ENCODE measurements at places on chromosomes 2 and 18.

DNA sequence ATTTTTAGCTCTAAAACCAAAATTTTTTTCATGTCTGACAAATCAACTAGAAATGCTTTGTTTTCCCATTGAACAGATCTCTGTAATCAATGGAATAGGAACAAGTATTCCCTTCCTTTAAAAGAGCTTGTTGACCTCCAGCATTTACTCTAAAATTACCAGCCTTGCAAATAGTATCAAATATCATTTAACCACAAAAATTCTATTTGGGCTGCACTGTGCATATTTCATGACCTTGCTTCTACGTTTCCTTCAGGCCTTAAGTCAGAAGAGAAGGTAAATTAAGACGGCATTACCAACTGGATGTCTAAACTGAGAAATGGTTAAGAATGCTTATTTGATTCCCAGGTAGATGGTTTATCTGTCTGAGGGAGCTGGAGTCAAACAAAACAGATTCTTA lies 33.3 kb upstream of the NRXN1 start:
- DNase-seq, result no peak

DNA sequence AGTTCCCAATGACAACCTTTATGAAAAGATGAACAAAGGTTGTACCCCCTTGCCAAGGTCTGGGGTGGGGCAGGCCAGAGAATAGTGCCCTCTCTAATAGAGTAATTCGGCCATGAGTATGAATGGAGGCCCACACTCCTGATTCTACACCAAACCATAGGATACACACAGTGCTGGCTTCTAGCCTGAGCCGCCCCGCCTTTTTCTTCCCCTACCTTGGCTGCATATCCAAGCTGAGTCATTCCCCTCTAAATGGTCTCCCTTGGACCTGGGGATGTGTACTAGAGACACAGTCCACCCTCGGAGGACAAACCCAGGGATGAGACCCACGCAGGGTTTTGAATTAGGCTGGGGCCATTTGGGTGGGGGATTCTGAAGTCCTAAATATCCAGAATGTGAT lies 107.2 kb upstream of the CAPN13 start:
- DNase-seq, result no peak

GRCh38 chr18:53443336-53443735 lies 781.1 kb downstream of the MBD2 start:
- no peak for DNase-seq

DNA sequence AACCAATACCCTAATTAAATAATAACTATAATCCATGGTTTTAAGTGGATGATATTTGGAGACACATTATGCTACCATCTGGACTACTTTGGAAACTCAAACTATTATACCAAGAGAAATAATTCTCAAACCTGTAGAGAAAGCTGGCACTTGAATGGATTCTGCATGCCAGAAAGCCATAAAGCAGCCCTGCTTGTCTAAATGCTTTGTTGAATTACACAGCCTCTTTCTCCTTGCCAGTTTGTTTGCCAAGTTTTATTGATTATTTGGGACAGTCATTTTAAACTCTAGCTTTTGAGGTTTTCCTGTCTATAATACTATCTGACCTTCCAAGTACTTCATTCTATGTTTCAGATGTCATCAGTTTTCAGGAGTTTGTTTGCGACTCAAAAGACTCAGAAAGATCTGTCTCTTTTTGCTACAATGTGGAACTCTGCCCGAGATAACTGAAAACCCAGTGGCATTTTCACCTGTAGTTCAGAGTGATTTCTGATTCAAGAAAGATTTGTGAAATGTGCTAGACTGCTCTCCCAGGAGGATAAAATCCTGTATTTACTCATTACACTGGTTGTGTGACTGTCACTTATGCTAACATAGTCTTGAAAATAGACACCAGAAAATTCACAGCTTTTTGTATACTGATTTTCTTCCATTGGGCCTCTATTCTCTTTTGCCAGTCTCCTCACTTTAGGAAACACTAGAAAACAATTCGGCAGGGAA lies 29.2 kb upstream of the MBOAT2 start:
- DNase-seq, result no peak

DNA sequence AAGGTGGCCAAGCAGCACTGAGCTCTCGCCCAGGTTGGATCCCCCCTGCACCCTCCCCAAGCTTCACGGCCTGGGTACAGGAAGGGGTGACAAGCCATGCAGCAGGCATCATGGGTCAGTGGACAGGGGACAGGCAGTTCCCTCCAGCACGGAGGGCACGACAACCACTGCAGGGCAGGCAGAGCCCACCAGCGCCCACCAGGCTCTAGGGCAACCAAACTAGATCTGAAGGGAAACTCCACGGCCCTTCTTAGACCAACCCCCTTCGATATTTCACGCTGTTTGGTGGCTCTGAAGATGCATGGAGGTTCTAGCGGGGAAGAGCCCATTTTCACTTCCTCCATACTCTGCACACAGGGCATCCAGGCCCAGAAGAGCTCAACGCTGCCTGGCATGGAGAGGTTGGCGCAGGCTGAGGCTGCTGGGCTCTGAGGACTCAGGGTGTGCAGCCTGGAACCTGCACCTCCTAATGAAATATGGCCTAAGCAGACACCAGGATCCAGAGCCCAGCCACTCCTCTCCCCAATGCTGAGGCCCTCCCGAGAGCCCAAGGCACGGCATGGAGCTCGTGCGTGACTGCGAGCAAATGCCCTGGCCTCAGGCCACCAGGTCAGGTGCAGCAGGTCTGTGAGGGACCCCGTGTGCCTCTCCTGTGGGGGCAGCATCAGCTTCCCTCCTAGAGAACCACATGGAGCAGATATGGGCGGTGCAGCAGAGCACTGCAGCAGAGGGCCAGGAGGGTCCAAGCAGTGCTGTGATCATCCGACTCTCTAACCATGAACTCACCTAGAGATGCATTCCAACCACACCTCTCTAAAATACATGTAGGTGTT lies 8.7 kb upstream of the MTERF4 start:
- no peak for DNase-seq

- peak; percentile 41 for DNase-seq
Measured at GRCh38 chr2:64859312-64860212, 129.6 kb upstream of the SLC1A4 start.

DNA sequence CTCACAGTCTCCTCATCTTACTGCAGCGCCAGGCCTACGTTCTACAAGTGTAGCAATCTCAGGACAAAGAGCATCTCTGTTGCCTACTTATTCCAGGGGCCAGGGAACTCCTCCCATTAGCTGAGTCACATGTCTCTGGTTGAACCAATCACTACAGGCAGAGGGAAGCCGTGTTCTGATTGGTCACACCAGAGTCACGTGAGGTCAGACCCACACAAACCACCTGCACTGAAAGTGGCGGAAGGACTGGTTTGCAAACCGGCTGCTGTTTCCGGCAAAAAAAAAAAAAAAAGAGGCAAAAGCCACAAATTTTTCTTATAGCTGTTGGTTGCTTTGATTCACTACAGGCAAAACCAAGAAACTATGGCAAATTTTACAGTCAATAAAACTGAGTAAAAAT lies 21.9 kb upstream of the USP14 start:
- DNase-seq, result no peak

DNA sequence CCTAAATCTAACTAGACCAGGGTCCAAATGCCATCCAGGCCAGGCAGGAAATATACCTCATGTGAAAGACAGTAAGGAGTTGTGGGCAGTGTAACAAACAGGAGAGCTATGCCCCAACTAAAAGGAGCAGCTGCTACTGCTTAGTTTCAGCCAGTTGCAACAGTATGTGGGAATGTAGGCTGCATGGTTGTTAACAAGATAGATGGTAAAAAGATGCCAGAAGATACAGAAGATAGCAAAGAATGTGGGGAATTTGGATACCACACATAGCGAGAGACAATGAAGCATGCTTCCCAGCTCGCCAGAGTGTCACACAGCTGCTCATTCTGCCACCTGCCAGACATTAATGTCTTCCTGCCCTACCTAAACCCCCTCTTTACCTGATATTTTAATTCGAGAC lies 39.4 kb upstream of the CYBRD1 start:
- no peak for DNase-seq

DNA sequence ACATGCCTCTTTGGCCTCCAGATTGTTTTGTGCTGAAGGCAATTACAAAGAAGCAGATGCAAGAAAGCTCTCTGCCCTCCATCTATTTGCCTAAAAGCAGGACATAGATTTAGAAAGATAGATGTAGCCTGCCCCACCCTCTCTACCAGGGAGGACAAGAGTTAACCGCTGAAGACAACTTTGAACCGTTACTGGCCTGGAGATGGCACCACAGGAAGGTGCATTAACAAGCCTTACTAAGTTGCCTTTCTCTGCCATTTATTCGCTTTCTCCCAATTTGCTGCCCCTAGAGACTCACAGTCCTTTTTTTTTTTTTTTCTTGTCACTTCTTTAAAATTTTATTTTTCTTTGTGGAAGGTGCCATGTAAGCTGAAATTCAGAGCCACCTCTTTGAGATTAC lies 28.8 kb upstream of the RMDN2 start:
- DNase-seq, result no peak

DNA sequence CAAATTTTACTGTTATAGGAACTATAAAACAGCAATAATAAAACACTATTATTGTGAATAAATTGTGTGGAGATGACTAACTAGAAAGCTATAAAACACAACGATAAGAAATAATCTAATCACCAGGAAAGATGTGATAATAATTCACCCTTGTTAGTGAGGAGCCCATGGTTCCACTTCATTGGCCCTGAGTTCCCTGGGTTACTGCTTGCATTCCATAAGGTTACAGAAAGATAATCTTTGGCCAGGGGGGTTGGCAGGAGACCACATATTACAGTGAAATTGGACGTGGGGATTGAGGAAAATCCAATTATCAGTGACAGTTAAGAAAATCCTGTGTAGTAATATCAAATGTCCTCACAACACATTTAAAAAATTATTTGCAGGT lies 2.5 kb upstream of the CPO start:
- DNase-seq, result no peak

DNA sequence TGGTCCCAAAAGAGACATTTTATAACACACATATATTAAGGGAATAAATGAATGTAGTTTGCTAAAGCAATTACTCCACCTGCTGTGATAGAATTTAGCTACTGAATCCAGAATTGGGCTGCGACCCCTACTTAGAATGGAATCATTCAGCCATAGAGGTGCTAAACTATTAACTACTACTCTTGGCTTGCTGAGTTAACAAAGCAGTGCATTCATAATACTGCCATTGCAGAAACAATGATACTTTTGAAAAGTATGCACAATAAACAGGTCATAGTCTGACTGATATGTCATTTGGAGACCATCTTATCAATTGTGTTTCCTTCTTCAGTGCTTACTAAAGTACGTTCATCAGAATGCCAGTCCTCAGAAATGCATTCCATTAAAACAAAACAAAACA lies 273.6 kb downstream of the PIEZO2 start:
- no peak for DNase-seq

GRCh38 chr2:37587817-37588216 lies 83.6 kb downstream of the CDC42EP3 start:
- no peak for DNase-seq

GRCh38 chr2:43083710-43084698 lies 142.4 kb downstream of the ZFP36L2 start:
- no peak for DNase-seq

- no peak for DNase-seq
Measured at GRCh38 chr18:57787068-57787685, 15.9 kb downstream of the ATP8B1 start.

GRCh38 chr2:111201214-111201613 lies 80.5 kb downstream of the BCL2L11 start:
- DNase-seq, result no peak

GRCh38 chr2:120771111-120771780 lies 35.6 kb downstream of the GLI2 start:
- no peak for DNase-seq

DNA sequence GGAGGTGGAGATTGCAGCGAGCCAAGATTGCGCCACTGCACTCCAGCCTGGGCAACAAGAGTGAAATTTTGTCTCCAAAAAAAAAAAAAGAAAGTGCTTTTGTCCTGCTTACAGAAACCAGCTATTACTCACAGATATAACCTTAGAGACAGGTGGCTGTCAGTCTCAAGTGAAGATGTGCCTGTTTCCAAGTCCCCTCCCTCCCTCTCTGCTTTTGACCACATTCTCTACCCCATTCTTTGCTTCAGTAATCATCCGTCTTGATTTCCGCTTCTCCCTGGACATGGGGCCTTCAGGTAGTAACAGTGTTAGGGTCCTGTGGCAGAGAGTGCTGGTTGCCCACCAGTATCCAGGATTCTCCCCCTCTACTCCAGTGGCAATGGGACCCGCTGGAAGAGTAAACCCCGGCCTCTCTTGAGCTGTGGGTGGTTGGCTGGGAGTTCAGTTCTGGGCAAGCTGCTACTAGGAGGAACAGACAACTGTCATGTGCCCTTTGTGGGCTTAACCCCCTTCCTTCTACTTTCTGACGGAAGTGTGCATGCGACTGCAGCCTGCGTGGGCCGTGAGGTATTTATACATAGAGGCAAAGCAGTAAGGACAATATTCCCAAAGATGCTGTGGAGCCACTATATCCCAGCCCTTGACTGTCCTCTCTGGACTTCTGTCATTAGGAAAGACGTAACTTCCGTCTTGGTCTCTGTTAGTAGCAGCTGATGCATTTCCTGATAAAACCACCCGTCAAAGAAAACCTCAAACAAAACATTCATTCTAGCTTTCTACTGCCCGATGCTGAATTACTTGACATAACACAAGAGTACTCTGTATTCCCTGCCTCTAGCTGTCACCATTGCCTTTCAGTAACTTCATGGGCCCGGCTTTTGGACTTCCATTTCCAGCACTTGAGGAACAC lies 17.8 kb downstream of the PDCL3 start:
- DNase-seq, result no peak

DNA sequence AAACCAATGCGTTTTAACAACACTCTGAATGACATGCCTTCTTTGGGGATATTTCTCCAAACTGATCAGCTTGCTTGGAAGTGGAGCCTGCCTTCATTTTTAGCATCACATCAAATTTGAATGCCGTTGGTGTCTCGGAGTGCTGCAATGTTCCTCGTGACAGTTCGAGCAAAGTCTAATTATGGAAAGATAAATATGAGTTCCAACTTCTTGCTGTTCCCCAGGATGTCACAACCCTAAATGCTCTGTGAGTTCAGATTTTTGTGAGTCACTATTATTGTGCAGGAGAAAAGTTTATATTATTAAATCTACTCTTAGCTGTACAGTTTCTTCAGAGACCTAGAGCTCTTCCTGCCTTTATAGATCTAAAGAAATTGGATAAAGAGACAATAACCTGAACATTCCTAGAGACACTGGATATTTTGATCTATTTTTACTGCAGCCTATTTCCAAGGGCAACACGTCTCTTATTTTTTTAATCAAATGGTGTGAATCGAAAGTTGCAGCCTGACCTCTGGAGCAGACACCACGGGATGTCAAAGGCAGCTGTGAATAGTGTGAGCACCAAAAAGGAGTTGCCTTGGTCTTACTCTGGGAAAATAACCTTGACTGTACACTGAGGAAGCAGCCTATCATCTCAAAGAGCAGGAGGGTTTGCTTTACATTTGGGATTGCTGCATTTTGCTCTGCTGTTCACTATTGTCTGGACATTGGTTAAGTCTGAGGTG lies 330.1 kb downstream of the TDRD15 start:
- DNase-seq, result no peak

DNA sequence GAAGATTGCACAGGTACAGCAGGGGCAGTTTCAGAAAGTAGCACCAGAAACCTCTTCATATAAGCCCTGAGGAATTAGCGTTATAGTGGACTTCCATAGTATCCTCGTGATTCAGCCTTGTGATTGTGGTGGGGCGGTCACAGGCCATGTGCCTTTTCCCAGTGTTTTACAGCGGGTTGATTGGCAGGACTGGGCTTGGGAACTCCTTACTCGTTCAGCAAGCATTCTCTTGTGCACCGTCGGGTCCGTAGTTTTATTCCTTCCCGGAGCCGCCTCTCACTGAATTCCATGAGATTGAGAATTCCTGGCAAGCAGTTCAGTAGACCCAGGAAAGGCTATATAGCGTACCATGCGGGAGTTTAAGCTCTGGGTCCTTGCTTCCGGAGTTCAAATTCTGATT lies 5.2 kb downstream of the COPS8 start:
- DNase-seq, result no peak

GRCh38 chr2:128324008-128324896 lies 5.6 kb upstream of the HS6ST1 start:
- DNase-seq, result no peak

Data from neural crest cell (in vitro differentiated cells).